ENCODE measurements at places on chromosomes 4 and X. TPM values are rescaled to one million over a fixed set of nuclear protein-coding genes. Genes with fewer than 3 reads are reported as not detected.

DNA sequence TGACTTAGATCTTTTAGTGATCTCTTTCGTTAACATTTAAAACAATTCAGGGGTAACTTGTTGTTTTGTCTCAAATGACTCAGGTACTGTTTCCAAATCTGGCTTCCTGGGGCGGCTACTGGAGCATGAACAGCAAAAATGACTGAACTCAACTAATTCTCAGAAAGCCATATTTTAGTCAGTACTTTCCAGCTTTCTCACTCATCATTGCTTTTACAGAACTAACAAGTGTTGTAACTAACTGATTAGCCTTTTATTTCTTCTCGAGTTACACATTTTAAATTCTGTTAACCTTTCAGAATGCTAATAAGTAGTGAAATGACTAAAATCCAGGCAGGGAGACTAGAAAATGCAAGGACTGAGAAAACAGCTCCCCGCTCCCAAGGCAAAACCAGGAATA, 55.3 kb downstream of the JADE3 start:
- DNase-seq: no peak

DNA sequence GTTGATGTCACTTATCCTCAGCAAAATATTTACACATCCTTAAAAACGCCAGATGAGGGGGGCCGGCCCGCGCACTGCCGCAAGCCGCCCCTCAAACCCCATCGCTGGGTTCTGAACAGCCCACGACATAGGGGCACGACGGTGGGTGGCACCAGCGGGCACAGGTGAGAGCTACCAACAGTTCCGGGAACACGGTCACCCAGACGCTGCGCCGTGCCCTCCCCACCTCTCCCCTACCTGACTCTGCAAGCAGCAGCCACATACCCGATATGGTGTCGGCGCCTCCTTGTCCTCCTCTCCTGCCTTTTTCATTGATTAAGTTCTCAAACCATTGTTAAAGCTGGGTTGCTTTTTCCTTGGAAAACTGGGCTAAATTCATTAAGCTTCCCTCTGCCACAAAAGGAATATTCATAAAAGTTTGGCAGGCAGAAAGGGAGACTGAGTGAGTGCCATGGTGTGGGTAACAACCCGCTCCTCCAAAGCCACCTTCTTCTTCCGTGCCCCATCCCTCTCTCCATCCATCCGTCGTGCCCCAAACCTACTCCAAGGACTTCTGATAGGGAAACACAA, 1.4 kb downstream of the RAI2 start:
- no peak for DNase-seq

DNA sequence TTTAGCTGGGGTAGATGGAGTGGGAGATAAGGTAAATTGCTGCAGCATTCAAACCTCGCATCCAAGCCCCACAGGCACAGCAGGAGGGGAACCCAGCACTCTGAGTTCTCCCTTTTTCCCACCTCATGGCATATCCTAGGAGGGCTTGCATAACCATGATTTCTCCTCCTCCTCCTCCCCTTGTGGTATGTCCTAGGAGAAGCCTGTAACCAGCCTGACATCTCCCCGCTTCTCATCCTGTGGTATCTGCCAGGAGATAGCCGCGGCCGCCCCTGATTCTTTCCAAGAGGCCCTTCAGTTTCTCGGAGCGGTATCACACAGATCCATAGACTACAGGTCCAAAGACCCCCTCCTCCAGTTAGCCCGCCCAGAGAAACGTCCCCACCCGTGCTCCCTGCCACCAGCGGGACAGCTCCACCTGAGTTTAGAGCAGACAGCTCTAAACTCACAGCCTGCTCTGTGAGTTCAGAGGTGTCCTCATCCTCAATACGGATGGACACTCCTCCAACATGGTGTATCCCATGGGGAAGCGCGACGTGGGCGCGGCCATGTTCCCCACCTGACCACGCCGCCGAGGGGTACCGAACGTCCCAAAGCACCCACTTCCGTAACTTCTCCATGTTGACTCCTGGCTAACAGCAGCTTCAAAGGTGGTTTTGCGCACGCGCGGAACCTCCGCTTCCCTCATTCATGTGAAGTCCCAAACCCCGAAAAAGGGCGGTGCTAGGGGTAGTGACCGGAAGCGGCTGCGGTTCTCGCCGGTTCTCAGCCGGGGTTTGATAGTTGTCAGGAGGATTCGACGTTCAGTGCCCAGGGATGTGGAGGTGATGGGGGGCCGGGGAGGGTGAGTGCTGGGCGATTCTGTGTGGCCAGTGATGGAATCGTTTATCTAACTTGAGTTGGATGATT, at the start of gene ZNF81:
Gene ZNF81, plus strand, starts transcription at position 739 of the 909 bp plus-strand sequence. CDS start 9,366 bp downstream, outside the sequence.
- DNase-seq: peak; percentile 82

GRCh38 chr4:169840554-169840953, 82.8 kb upstream of the HPF1 start:
- DNase-seq: no peak

DNA sequence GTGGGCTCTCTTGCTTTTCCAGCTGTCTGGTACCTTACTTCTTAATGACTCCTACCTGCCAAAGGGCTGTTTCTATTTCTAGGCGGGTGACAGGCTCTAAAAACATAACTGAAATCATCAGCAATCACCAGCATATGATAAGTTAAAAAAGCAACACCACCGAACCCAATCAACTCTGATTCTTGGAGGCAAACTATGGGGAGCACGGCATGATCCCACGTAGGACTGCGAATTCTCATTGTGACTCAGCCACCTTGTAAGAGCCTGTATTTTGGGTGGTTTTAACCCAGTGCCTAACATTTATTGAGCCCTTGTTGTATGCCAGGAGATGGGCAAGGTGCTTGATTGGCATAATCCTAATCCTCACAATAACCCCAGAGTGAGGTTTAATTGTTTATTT, 156.8 kb downstream of the PACRGL start:
- DNase-seq: no peak

DNA sequence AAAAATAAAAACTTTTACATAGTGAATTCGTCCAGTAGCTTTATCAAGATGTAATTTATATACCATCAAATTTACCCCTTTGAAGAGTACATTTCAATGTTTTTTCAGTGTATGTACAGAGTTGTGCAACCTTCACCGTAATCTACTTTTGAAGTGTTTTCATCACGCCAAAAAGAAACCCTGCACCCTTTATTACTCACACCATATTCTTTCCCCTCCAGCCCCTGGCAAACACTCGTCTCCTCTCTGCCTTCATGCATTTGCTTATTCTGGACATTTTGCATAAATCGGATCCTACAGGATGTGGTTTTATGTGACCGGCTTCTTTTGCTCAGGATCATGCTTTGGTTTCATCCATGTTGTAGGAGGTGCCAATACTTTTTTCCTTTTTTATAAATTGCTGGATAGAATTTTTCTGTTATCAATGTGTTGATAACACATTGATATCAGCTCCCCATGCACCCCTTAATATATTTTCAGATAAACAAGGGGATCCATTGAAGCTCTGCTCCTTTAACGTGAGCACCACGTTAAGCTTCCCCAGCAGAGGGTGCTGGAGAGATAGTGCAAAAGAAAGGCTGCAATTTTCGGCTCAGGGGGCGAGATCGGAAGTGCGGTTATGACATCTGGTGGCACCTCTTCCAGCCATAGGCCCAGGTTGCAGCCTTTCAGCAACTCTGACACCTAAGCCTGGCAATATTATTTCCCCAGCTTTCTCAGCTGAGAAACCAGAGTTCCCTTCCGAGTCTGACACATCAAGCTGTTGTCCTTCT, 100.1 kb upstream of the VCX3B start:
- DNase-seq: no peak

- DNase-seq: no peak
Observed at GRCh38 chrX:45842207-45842925, 641.7 kb upstream of the DIPK2B start.

- no peak for DNase-seq
Observed at GRCh38 chr4:103091601-103092223, 7.9 kb downstream of the BDH2 start.

DNA sequence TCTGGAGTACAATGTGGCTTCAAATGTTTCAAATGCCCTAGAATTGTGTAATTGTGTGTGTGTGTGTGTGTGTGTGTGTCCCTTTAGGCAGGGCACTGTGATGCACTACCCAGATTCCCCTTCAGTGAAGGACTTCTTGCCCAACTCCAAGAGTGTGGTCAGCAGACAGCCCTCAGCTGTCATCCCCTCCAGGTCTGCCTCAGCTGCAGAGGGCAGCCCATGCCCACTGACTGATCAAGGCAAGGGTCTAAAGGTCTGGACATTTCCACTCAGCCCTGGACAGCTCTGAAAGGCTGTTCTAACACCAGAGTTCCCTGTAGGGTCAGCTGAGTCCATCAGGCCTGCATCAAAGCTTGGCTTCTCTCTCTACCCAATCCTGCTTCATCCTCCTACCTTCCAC, 83.9 kb upstream of the USP9X start:
- no peak for DNase-seq

DNA sequence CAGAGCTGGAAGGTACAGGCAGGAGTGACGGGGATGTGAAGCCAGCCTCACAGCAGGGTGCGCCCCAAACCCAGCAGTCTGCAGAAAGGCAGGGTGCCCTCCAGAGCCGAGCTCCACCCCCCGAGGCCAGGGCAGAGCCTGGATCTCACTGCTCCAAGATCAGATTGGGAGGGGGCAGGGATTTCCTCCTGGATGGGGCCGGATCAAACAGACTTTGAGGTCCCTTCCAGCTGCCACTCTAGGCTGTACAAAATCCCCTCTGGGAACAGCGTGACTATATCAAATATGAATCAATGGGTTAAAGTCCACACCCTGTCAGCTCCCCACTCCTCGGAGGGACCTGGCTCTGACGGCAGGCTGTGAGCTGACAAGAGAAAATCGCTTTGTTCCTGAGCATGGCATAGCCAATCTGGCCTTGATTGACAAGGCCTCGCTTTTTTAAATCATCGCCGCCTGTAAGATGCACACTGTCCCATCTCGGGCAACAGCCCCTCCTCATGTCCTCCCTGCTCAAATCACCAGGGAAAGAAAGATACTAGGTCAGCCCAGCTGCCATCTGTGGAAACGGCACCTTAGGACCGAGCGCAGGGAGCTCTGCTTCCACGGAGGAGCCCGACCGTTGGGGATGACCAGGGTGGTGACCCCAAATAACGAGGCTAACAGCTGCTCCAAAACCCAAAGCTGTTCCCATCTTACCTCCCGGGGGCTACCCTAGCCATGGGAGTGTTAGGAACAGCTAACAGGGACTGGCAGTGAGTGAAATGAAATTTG, 39.9 kb downstream of the PSAPL1 start:
- DNase-seq: no peak

GRCh38 chrX:139508099-139508498, 22.4 kb upstream of the F9 start:
- no peak for DNase-seq

- no peak for DNase-seq
Observed at GRCh38 chr4:41750626-41751448, 2.3 kb upstream of the PHOX2B start.

GRCh38 chr4:88166608-88167007, 8.2 kb upstream of the ABCG2 start:
- DNase-seq: no peak

DNA sequence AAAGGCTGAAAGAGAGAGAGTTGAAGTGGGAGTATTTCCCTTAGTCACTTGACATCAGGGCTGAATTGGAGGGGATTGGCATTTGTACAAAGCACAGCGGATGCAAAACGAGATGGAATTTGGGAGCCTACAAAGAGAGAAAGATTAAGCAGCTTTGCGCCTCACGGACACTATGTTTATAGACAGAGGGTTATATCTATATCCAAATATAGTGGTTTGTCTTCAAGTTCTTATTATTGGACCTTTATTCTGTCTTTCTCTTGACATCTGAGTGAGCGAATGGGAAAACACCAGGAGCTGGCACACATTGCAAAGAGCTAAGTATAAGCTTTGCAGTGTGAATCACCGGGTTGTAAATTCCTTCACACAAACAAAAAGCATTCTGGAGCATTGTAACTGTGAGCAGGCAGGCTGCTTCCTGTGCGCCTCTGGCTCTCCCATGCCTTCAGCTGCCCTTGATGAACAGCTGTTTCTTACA, 500.2 kb downstream of the STIM2 start:
- no peak for DNase-seq

- DNase-seq: no peak
Observed at GRCh38 chrX:37759878-37760418, 19.9 kb upstream of the CYBB start.

DNA sequence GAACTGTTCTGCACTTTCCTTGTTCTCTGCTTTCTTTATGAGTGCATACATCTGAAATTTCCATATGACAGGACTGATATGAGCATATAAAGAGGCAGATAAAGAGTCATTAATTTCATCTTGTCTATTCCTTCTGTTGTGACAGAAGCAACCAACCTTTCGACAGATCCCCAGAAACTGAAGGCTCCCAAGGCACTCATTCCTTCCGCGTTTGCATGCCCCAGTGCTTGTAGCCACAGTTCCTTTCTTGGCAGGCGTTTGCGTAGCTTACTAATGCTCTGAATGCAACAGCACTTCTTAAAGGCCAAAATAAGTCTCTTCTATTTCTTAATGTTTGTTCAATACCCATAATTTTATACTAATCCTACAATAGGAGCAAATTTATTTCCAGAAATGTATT, 94.0 kb upstream of the TBL1X start:
- DNase-seq: no peak

DNA sequence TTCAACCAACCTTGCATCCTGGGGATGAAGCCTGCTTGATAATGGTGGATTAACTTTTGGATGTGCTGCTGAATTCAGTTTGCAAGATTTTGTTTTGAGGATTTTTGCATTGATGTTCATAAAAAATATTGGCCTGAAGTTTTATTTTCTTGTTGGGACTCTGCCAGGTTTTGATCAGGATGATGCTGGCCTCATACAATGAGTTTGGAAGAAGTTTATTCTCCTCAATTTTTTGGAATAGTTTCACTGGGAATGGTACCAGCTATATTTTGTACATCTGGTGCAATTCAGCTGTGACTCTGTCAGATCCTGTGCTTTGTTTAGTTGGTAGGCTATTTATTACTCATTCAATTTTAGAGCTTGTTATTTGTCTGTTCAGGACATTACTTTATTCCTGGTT, 340.3 kb upstream of the TRAM1L1 start:
- no peak for DNase-seq

DNA sequence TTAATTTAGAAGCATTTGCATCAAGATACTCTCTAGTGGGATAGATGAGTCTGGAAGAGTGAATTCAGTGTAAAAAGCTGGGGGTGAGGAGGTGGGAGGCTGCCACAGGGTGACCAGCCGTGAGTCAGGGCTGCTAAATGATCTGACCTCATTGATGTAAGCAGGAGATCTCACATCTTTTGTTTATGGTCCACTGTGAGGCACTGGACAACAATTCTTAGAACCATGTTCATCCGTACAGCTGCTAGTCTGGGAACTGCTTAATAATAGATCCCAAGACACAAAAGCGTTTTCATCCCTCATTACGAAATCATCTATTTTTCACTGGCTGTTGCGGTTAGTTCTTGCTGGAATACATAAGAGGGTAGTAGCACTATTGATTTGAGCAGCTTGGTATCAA, 14.1 kb downstream of the KLF3 start:
- DNase-seq: no peak

Gene PCDH19
- 0.74 TPM for total RNA-seq

Gene SERTM2
- not detected for total RNA-seq

Gene MAOA
- 234 TPM for total RNA-seq

Gene MBNL3
- 15.6 TPM for total RNA-seq

Gene GYG2
- total RNA-seq: 153 TPM

Gene SOD3
- 73.8 TPM for total RNA-seq

Gene TBC1D14
- total RNA-seq: 57.9 TPM

Gene FAM149A
- 15.3 TPM for total RNA-seq

Gene TKTL2
- total RNA-seq: 0.09 TPM

Gene MAB21L2
- total RNA-seq: not detected

Gene STPG2
- 0.47 TPM for total RNA-seq

Gene CT83
- not detected for total RNA-seq

Gene FABP2
- total RNA-seq: not detected

Gene MAP9
- total RNA-seq: 7.9 TPM

Gene CXXC4
- total RNA-seq: 0.19 TPM

Gene ALAS2
- total RNA-seq: 4.6 TPM

Gene S100P
- total RNA-seq: 1.1 TPM
